ENCODE measurements at places on chromosomes 2 and 18.

DNA sequence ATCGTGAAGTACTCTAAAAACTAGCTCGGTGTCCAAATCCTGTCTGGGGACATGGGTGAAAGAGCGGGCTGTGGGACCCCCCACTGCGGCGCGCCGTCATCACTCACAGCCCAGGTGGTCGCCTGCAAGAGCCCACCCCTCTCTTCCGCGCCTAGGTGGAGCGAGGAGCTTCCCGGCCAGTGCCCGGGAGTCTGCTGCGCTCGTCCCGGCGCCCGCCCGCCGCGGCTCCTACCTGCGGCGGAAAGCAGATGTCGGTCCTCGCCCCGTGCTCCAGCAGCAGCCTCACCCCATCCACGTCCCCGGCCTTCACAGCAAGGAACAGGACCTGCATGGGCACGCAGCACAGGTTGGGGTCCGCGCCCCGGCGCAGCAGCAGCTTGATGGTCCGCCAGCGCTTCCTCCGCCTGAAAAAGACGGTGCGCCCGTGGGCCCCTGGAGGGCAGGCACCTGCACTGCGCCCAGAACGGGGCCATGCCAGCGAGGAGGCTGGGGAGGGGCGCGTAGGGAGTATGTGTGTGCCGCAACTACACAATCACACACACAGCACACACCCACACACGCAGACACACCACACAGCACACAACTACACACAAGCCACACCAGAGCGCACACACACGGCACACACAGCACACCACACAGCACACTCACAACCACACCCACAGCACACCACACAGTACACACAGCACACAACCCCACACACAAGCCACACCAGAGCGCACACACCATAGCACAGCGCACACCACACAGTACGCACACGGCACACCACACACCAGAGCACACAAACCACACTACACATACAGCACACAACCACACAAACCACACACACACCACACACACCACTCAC is 37.4 kb downstream of the ANKMY1 start:
- DNase-seq, result no peak

- no peak for DNase-seq
Observed at GRCh38 chr2:146634230-146635097, 1210.4 kb upstream of the ACVR2A start.

- no peak for DNase-seq
Observed at GRCh38 chr2:181275643-181276070, 181.5 kb upstream of the ITGA4 start.

GRCh38 chr2:162677476-162677875 is 161.1 kb downstream of the KCNH7 start:
- no peak for DNase-seq

GRCh38 chr2:181781078-181781786 is 100.9 kb upstream of the NEUROD1 start:
- DNase-seq, result no peak

DNA sequence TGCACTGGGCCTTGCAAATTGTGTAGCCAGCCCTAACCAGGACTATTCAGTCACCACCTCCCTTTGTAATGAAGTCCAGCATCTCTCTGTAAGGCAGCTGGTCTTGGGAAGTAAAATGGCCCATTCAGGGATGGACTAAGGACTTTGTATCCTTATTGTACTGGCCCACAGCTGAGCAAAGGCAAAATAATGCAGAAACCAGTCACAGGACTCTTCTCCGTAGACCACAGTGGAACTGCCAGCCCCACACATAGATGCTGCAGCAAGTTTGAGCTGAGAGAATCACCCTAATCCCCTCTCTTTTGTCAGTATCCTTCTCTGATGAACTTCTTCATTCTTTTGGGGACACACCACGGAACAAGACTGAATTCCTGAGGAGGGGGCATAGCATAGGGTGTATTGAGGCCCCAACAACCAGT is 73.6 kb upstream of the RTN4 start:
- no peak for DNase-seq

GRCh38 chr2:81513328-81513727 is 1208.8 kb upstream of the LRRTM1 start:
- DNase-seq, result no peak

GRCh38 chr18:74625157-74625556 is 27.5 kb downstream of the ZNF407 start:
- DNase-seq, result no peak

- DNase-seq, result peak; percentile 30
Observed at GRCh38 chr2:73070643-73071359, 711 bp downstream of the SFXN5 start.

Measured in NCI-H774 (cell line).